ENCODE measurements at places on chromosomes 6 and 20.

DNA sequence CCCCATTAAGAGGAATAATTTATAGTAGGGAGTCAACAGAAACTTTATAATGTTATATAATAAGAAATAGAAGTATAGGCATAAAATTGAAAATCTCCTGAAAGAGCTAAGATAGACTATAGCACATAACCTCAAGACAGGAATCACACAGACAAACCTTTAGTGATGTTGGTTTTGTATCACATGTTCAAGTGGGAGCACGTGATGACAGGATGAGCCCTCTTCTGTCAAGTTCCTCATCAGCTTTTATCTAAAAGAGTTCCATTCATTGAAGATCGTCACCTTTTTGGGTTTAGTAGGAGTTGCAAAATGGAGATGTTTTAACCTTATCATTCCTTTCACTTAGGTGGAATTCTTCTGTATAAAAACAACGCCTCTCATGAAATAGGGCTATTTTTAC lies 127.0 kb downstream of the MCHR2 start:
- DNase-seq, result no peak

- DNase-seq, result no peak
Measured at GRCh38 chr6:52328729-52329128, 33.2 kb upstream of the PAQR8 start.

DNA sequence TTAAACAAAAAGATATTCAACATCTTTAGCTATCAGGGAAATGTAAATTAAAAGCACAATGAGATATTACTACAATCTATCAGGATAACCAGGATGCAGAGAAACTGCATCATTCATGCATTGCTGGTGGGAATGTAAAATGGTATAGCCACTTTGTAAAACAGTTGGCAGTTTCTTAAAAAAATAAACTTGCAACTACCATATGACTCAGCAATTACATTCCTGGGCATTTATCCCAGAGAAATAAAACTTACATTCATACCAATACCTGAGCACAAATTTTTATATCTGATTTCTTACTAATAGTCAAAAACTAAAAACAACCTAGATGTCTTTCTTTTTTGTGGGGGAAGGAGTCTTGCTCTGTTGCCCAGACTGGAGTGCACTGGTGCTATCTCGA lies 190.3 kb upstream of the TAB2 start:
- DNase-seq, result peak; percentile 72

DNA sequence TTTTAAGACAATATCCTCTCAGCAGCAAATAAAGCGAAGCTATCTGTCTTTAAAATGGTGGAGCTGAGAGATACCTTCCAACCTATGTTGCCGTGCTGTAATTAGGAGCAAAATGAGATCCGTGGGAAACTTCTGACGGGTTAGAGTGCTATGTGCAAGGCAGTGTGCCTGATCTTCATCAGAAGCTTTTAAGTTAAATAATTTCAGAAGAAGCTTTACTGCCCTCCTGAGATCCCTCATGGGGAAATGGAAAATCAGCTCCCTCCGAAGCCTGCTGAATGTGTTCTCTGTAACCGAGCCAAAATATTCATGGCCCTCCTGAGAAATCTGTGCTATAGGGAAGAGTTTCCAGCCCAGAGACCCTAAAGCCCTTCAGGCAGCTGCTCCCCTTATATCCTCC lies 43.7 kb upstream of the TBC1D7 start:
- DNase-seq, result no peak

DNA sequence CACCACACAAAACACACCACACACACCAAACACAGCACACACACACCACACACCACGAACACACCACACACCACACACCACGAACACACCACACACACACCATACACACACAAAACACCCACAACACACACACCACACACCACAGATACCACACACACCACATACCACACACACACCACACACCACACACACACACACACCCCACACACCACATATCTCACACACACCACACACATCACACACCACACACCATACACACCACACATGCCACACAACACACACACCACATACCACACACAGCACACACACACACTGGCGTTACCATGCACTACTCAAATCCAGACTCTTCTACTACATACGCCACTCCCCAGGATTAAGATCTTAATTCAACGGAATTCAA lies 118.9 kb upstream of the THBS2 start:
- DNase-seq, result no peak

DNA sequence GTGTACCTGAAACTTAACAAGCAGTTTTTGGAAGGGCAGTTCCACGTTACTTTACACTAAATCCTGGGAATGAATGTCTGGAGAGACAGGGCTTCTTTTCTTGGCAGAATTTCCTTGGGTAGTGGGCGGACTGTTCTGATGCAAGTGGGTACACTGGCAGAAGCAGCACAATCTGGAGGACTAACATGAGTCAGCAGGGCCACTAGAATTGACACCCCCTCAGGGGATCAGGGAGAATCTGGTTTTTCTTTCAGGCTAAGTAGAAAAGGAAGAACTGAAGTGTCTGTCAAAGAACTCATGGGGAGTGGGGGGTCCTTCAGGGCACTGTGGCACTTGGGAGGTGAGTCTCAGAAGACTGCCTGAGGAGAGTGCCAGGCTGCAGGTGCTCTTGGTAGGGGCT lies 34.6 kb downstream of the PANK2 start:
- DNase-seq, result no peak
